ENCODE measurements at places on chromosomes 7 and 10.

DNA sequence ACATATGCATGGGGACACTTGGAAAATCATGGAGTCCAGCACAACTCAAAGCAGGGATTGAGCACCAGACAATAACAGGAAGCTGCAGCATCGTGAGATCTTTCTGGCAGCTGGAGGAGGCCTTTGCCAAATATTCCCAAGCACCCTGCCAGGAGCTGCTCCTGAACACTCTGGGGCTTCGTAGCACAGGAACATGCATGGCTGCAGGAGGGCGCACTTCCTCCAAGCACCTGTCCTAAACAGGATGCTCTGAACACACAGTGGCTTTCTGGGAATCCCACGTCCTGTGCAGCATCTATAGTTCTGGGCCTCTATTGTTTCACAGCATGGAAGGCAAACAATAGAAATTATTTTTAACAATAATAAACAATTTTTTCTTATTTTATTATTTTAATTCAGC lies 4.1 kb downstream of the ABLIM1 start:
- DNase-seq, result no peak

- DNase-seq, result no peak
Observed at GRCh38 chr10:33115738-33116719, 158.0 kb upstream of the ITGB1 start.

GRCh38 chr7:24718431-24718831 lies 38.8 kb downstream of the GSDME start:
- DNase-seq, result no peak

- DNase-seq, result no peak
Observed at GRCh38 chr10:132058111-132058745, 7.5 kb upstream of the JAKMIP3 start.

Measured in suppressor macrophage (primary cell).